ENCODE measurements at places on chromosomes 3 and 15.

- DNase-seq, result no peak
Measured at GRCh38 chr3:63245726-63246241, 32.3 kb upstream of the SYNPR start.

DNA sequence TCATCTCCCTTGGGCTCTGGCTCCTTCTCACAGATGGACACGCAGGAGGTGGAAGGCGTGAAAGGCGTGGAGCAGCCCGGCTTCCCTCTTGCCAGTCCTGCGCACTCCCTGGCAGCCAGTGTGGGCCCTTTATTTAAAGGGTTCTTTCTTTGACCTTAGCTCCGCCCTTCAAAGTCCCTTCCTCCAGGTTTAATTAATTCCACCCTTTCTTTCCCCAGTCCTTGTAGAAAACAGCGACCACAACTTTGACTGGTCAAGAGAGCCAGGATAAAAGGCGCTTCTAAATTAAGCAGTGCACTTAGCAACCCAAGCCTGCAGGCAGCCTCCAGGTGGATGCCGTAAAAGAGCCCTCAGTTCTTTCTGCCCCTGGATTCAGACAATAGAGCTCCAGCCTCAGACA is at the start of gene HDC:
TSS of gene HDC (minus strand) at position 107 of the 400 bp plus-strand sequence. CDS start at position 4, 103 bp downstream.
- no peak for DNase-seq

DNA sequence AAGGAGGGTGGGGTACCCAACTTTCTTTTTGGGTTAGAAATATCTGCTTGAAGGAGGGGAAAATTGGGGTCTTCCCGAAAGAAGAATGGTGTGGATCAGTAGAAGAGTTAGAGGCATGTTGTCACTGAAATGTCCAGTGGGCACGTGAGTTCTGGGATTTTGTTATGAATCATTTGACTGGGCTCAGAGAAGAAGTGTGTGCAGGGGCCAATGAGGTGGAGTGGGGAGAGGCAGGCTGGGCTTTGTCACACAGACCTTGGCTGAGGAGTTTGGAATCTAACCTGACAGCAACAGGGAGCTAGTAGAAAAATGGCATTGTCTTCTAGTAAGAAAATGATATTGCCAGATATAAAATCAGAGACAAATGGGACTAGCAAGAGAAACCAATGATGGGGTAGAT is 436.8 kb downstream of the MFSD1 start:
- no peak for DNase-seq

DNA sequence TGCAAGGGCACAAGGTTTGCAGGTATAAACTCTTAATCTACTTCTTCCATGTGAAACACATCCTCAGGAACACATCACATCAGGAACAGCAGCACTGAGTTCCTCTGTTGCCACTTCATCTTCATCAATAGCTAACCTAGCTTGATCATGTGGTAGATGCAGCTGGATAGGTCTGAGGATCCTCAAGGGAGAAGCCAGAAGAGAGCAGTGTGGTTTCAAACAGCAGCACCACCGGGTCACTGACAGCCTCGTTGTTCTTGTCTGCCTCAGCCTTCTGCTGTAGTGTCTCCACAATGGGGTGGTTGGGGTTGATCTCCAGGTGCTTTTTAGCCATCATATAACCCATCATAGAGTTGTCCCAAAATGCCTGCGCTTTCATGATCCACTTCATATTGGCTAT is 58.8 kb downstream of the ADAM10 start:
- DNase-seq, result no peak

DNA sequence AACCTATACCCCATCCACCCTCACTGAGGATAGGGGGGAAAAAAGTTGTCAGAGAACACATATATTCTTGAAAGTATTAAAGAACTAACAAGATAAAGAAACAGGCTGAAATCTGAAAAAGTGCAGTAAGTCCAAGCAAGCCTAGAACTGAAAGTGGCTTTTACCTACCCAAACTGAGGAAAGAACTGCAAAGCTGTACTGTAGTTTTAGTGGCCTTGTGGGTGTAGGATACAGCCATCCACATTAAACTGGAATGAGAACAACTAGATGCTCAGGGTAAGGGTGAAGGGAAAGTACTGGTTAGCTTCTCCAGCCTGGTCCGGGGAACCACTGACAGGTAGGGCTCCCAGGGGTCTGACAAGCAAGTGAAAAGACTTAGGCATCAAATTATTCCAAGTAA is 10.1 kb downstream of the UBP1 start:
- no peak for DNase-seq

DNA sequence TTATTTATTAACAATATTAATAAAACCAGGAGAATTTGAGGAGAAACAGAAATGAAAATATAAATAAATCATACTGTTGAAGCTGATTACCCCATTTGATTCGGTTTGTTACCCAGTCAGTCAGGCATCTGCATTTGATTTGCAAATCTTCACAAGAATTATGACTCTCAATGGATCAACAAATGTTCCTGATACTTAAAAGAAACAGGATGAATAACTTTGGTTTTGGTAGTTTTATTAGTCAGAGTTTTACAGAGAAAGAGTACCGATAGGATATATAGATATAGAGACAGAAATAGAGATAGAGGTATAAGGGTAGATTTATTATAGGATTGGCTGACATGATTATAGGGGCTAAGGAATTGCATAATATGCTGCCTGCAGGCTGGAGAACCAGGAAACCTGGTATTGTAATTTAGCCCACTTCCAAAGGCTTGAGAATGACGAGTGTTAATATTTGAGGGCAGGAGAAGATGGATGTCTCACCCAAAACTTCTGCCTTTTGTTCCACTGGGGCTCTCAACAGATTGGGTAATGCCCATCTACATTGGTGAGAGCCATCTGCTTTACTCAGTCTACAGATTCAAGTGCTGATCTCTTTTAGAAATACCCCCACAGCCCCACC is 241.6 kb upstream of the COL8A1 start:
- no peak for DNase-seq

- no peak for DNase-seq
Measured at GRCh38 chr15:69725275-69725674, 272.7 kb downstream of the RPLP1 start.

DNA sequence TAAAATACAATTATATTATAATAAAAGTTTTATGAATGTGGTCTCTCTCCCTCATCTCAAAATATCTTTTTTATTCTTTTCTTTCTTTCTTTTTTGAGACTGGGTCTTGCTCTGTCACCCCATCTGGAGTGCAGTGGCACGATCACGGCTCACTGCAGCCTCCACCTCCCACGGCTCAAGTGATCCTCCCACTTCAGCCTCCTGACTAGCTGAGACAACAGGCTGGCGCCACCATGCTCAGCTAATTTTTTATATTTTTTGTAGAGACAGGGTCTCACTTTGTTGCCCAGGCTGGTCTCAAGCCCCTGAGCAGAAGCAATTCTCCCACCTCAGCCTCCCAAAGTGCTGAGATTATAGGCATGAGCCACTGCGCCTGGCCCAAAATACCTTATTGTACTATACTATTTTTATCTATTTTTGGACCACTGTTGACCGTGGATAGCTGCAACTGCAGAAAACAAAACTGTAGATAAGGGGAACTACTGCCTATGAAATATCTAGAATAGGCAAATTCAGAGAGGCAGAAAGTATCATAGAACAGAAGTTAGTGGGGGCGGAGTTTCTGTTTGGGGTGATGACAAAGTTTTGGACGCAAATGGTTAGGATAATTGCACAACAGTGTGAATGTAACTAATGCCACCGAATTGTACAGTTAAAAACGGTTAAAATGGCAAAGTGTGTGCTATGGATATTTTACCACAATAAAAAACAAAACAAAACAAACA is 66.6 kb downstream of the SLC12A8 start:
- DNase-seq, result no peak

DNA sequence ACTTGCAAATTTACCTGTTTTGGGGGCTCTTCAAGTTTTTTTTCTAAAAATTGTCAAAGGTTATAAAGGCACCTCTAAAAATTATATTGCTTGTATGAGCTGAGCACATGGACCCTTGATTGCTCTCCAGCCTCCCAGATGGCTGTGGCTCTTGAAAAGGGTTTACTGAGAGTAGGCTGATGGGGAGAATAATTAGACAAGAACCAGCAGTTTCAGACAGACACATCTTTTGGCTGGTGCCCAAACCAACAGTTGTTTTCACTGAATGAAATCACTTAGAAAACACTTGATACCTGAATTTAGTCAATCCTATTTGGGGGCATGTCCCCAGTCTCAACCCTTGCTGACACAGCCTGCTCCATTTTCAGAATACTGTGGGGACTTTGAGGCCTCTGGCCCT is 217.6 kb downstream of the KBTBD8 start:
- no peak for DNase-seq

GRCh38 chr3:108970561-108970960 is 16.9 kb upstream of the GUCA1C start:
- DNase-seq, result no peak

DNA sequence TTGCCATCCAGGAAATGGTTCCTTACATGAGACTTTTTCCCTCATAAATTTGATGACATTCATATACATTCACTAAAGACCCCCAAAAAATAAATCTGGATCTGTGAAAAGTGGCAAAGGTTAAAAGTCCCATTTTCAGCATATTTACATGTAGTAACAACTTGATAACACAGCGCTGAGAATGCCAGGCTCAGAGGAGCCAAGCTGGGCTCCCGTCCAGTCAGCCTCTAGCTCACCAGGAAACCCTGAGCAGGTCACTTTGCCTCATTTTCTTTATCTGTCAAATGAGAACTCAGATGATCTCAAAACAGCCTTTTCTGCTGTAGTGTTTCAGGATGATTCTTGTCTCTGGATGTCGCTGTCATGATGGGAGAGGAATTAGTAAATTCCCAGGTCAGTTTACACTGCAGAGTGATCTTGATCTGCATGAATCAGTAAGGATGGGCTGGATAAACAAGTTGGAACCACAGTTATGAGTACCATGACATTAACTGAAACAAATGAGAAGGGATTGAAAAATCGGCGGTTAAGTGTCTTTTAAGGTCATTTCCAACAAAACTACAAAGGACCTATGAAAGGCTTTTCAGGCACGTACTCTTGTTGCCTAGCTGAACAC is 82.8 kb downstream of the PPARG start:
- DNase-seq, result no peak

- no peak for DNase-seq
Measured at GRCh38 chr15:70088887-70089691, 8.6 kb downstream of the TLE3 start.

- no peak for DNase-seq
Measured at GRCh38 chr3:177473184-177473583, 275.9 kb upstream of the TBL1XR1 start.

DNA sequence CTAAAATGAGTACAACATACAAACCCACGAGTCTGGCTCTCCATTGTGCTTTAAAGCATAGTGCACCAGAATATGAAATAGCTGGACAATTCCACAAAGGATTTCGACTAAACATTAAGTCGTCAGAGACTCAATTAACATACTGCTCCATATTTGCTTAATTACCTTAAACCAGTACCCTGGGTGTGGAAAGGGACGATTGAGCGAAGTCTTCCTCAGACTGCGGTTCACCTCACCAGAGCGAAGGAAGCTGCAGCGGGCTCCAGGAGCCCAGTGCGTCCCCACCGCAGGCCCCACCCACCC is 218 bp upstream of the TRPC1 start:
- DNase-seq, result no peak

DNA sequence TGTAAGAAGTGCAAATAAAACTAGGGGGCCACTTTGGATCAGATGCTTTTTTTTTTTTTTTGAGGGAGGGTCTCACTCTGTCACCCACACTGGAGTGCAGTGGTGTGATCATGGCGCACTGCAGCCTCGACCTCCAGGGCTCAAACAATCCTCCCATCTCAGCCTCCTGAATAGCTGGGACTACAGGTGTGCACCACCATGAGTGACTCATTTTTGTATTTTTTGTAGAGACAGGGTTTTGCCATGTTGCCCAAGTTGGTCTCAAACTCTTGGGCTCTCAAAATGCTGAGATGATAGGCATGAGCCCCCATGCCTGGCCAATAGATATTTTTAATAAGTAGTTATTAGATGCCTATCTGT is 20.8 kb downstream of the CCR1 start:
- DNase-seq, result no peak

DNA sequence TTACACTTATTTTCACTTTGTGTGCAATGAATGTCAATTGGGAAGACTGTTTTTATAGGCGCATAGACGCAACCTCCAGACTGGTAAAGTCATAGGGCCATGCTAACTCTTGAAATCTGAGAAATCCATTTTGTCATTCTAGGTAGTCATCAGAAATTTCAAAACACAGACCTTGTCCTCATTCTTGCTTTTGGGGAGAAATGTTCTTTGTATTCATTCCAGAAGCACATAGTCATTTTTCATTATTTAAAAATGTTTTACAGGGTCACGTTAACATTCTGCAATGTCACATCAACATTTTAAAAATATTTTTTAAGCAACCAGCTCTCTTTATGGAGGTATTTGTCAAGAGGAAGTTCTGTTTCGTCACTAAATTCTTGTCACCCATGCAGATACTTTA is 898.4 kb downstream of the PDCD6IP start:
- DNase-seq, result no peak

GRCh38 chr3:14565868-14566588 is 25.9 kb upstream of the GRIP2 start:
- no peak for DNase-seq

DNA sequence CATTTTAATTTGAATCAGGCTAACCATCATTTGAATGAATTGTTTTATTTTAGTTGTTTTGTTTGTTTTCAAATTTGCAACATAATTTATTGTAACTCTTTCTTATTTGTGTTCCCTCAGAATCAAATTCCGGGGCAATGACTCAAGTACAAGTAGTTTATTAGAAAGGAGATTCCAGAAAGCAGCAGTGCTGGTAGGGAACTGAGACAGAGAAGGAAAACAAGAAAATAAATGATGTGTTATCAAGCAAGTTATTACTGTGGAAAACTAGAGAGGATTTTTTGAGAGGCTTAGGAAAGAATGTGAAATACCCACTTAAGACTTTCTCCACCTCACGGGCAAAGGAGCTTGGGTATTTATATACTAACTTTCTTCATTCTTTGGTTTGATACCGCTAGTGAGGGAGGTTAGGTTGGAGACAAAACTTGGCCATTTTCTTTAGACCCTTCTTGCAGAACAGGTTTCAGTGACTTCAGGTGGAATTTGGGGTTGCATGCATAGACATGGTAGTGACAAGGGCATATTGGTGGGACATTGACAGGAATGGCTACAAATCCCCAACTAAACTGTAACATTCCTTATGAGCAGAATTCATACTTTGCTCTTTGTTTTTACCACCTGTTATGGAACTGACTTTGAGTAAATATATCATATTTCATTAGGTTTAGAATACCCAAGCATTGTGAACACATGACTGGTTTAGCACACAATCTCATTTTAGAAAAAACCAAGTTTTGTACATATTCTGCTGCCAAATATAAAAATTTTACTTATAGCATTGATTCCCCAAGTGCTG is 254.3 kb downstream of the ZBBX start:
- DNase-seq, result no peak

- DNase-seq, result no peak
Measured at GRCh38 chr3:10299679-10300078, 6.9 kb upstream of the GHRL start.

- no peak for DNase-seq
Measured at GRCh38 chr3:23404246-23404645, 201.1 kb downstream of the UBE2E2 start.
